Ovary (tissue), 10 donors: ENCODE measurements at places on chromosomes 1 and 21.

DNA sequence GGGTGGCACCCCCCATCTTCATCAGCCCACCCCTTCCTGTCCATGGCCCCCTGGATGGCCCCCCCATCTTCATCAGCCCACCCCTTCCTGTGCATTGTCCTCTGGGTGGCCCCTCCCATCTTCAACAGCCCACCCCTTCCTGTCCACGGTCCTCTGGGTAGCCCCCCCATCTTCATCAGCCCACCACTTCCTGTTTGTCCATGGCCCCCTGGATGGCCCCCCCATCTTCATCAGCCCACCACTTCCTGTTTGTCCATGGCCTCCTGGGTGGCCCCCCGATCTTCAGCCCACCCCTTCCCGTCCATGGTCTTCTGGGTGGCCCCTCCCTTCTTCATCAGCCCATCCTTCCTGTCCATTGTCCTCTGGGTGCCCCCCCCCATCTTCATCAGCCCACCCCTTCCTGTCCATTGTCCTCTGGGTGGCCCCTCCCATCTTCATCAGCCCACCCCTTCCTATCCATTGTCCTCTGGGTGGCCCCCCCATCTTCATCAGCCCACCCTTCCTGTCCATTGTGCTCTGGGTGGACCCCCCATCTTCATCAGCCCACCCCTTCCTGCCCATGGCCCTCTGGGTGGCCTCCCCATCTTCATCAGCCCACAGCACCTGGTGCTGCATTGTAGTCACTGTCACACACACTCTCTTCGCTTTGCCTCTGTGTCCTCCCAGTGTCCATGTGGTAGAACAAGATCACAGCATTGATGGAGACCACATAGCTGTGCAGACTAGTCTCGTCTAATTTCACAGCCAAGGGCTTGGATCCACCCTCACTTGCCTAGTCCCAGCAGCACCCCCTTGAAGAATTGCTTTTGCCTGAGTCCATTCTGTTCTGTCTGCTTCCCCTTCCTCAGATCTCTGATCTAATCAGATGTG, 95.9 kb downstream of the PCBP3 start:
- no peak for DNase-seq

- no peak for DNase-seq
Observed at GRCh38 chr1:93000291-93000690, 39.0 kb upstream of the DIPK1A start.

GRCh38 chr1:198255784-198256183, 99.0 kb downstream of the NEK7 start:
- DNase-seq = no peak

DNA sequence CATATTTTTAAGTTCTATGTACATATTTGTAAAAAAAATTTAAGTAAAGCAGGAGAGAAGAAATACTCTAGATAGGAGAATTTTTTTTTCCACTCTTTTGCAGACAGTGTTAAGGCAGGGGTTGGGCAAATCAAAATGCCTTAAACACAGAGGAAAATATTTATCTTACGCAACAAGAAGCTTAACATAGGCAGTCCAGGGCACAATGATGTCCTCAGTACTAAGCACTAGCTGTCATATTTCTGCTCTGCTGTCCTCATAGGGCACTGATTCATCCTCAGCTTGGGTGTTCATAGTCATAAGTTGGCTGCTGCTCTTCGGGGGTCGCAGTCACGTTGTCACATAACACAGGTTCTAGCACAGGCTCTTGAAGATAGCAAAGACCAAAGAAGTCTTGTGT, 247.4 kb downstream of the PTBP2 start:
- no peak for DNase-seq

DNA sequence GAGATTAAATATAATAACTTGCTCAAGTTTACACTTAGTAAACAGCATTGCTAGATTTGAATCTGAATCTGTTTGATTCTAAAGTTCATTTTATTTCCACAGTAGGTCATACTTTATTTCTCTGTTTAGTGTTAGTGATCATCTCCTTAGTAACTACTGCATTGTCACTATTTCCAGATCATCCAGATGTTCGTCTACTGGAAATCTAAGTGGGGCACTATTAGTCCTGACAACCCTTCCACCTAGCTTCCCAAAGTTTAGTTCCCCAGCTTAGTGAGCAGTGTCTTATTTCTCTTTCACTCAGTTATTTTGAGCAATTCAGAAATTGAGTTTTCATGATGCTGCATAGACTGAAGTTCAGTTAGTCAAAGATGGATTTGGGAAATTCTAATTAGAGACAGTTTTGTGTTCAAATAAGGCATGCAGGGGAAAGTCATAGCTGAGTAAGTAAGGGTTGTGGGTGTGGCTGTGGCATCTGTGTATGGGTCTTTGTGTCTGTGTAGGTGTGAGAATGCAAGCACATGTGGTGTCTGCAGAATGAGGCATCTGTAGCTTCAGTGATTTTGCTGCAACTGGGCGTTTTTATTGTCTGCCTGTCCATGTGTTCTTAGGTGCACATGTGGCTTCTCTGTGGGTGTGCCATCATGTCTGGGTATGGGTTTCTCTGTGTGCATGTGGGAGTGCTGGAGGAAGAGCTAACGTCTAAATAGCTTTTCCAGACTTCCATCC, 107.3 kb downstream of the NTMT2 start:
- no peak for DNase-seq

DNA sequence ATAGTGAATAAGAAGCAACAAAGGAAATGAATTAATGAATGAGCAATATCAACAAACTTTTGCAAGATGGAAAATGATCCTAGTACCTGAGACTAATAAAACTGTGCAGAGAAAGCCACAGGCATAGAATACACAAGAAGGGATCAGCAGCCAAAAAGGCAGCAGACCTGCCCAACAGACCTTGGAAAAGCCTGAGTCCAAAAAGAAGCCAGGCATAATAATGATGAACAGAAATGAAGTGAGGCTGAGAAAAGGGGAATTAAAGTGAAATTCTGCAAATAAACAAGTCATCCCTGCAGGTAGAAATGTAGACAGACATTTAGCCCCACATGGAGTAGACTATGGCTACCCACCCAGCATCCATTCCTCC, 10.3 kb upstream of the PHTF1 start:
- DNase-seq = no peak

DNA sequence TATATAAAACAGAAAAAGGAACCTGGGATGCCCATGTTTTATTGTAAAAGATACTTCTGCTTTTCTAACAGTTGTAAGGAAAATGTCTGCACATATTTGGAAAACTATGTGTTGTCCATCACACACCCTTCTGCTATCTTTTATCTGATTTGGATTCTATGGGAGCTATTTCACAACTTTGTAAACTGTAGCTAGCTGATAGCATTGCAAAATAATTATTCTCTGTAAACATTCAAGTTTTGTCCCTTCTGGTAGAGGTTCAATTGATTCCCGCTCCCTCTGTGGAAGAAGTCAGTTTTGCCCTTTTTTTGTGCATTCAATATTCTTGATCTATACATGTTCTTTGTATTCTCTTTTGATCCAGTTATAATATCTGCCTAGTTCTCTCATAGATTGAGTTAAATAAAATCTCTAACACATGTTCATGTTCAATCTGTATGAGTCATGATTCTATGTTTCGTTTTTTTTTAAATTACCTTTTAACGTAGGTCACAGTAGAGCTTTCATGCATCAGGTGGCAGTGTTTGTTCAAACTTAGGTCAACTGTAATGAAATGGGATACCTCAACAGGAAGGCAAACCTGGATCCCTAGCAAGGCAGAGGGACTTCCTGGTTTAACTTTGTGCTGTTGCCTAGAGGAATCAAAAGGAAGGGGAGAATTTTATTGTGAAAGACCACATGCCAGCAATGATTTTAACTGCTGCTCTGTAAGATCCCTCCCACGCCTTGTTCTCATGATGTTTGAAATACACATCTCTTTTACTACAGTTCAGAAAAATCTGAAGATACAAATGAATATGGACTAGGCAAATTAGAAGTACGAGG, 26.0 kb upstream of the BCL9 start:
- DNase-seq = no peak

DNA sequence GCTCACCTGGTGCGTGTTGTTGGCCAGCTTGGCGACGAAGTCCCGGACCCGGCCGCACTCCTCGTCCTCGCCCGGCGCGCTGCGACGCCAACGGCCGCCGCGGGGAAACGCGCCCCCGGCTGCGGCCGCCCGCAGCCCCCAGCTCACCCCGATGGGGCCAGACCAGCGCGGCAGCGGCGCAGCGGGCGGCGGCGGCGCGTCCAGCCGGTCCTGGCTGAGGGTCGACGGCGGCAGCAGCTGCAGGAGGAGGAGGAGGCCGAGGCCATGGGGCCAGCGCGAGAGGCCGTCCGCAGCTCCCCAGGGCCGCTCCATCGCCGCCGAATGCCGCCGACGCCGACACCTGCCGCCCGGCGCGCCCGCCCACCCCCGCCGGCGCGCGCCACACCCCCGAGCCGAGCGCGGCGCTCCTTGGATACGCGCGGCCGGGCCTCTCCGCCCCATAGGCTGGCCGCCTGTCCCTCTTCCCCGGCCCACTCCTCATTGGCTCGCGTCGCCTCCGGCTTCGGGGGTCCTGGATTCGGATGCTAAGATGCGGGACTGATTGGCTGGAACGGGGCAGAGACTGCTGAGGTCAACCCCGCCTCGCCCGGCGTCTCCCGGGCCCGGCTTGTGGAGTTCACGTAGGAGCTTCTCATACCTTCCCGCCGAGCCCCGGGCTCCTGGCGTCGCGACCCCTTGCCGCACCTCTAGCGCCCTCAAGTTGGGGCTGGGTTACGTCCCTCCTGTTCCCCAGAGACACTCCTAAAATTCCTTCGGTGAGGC, at the start of gene SORT1:
Gene SORT1 (minus strand): TSS at position 338 of the 762 bp plus-strand sequence. CDS start 26 bp downstream, at position 312.
- DNase-seq = peak; percentile 65

DNA sequence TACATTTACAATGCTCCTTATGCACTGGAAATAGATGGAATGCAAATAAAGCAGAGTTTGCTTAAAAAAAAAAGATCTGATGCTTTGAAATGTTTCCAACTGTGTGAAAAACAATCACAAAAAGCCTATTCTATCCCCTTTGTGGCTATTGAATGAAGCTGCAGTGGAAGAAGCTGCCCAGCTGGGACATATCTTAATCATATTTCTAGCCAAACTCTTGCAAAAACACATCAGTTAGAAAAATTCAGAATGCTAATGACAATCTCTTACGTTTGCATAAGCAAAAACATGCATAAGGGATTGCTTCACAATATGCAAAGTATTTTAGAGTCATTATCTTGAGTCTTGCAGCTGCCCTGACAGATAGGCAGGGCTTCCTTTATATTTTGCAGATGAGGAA, 526.4 kb upstream of the USP24 start:
- no peak for DNase-seq

GRCh38 chr21:35303085-35303484, 254.0 kb upstream of the RUNX1 start:
- DNase-seq = no peak

- DNase-seq = no peak
Observed at GRCh38 chr1:18929686-18930085, 26.8 kb downstream of the IFFO2 start.

DNA sequence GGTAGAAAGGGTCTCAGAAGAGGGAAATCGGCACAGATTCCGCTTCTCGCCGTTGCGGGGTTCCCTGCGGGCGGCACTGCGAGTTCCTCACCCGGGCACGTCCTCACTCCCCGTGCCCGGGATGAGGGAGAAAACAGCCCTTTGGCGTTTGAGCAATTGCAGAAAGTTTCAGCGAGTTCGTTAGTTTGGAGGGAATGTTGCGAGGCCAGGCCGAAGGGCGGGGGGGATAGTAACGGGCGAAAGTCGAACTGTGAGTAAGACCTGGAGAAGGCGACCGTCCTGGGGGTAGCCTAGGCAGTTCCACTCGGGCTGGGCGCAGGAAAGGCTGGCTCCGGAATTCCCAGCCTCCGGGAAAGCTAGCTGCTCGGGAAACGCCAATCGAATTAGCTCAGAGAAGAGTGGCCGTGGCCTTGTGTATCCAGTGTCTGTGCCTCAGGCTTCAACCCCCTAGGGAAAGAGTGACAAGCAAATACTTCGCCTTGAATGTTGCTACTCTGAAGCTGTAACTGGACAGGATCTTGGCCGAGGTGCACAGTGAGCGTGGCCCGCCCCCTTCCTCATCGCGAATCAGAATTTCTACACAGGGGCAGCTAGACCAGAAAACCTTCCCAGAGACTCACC, 787 bp downstream of the PTGFR start:
- peak; percentile 50 for DNase-seq

GRCh38 chr1:200861937-200862647, 10.7 kb upstream of the GPR25 start:
- DNase-seq = no peak

GRCh38 chr1:24713736-24714135, 31.5 kb upstream of the CLIC4 start:
- no peak for DNase-seq

GRCh38 chr1:6328091-6328490, 65.5 kb downstream of the ACOT7 start:
- no peak for DNase-seq

DNA sequence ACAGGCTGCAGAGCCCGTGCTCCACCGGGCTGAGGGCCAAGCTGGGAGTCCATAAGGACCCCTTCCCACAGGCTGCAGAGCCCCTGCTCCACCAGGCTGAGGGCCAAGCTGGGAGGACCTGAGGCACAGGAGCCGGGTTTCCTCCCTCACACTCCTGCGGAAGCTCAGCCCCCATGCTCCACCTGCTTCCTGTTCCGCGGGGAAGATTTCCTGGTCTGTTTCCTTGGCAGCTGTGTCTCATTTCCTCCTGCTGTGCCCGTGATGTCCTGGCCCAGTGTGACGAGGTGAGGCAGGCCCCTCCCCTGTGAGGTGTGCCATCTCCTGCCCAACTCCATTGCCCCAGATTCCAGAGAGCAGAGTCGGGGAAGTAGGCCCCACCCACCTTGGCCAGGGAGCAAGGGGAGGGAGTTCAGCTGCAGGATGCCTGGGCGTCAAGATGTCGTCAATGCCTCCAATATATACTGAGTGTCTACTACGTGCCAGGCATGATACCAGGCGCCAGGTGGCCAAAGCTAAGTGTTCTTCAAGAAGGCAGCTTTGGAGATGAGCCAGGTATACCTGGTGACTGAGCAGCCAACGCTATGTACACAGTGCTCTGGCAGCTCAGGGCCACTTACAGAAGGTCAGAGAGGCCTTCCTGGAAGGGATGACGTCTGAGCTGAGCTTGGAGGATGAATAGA, 58.8 kb downstream of the NAV1 start:
- no peak for DNase-seq

DNA sequence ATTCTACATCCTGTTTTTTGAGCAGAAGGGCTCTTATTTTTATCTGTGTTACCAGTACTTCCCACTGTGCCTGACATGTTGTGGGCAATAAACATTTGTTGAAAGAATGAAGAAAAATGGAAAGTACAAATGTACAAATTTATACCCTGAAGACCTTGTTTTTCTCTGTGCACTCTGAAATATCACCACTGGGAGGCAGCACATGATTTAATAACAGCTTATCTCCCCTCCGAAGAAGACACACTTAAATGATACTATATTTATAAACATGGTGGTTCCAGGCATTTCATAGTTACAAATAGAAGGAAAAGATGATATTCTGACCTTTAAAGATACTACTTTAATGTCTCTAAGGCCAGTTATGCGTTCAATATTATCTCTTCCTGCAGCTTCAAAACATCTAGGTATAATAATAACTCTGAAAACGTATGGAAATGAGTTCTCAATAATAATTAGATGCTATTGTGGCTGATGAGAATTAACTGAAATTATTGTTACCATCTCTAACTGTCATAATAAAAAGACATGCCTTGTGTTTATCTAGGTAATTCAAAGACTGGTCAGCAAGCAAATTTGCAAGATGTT, 12.8 kb downstream of the DYNLT5 start:
- no peak for DNase-seq

- DNase-seq = no peak
Observed at GRCh38 chr1:230123280-230124185, 56.5 kb downstream of the GALNT2 start.
